SK-N-DZ (cell line): ENCODE measurements at places on chromosomes 3 and 15.

DNA sequence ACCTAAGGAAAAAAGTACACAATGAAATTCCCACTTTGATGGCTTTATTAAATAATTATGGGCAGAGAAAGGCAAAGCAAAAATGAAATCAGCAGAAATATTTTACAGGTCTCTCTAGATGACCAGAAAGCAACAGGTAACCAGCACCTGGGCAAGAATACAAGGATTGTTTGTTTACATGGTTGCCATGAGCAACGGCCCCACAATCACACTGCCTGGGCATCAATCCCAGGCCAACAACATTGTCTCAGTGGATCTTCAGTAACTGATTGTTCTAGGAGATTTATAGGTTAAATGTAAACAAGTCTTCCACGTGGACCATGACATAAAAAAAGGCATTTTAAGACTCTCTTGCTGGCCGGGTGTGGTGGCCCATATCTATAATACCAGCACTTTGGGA is 82.6 kb downstream of the PDZRN3 start:
- DNase-seq, result no peak

- DNase-seq, result no peak
Observed at GRCh38 chr15:36925653-36926426, 174.5 kb downstream of the MEIS2 start.

DNA sequence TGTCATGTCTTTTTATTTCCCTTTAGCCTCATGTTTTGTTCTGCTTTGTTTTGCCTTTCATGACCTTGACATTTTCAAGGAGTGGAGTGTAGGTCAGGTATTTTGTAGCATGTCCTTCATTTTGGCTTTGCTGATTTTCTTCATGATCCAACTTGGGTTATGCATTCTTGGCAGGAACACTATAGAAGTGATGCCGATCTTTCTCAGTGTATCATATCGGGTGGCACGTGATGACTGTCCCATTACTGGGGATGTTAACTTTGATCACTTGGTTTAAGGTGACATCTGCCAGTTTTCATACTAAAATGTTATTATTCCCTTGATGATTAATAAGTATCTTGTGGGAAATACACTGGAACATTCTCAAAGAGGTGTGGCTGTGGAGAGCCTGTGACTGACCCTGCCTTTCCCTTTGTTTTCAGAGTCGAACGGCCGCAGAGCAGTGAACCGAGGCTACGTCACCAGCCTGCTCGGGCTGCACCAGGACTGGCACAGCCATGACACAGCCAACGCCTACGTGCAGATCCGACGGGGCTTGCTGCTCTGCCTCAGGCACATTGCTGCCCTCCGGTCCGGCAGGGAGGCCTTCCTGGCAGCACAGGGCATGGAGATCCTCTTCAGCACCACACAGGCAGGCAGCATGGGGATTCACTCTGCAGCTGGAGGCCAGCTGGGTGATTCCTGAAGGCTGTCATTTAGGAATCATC is 167.7 kb downstream of the AGBL1 start:
- DNase-seq, result no peak

DNA sequence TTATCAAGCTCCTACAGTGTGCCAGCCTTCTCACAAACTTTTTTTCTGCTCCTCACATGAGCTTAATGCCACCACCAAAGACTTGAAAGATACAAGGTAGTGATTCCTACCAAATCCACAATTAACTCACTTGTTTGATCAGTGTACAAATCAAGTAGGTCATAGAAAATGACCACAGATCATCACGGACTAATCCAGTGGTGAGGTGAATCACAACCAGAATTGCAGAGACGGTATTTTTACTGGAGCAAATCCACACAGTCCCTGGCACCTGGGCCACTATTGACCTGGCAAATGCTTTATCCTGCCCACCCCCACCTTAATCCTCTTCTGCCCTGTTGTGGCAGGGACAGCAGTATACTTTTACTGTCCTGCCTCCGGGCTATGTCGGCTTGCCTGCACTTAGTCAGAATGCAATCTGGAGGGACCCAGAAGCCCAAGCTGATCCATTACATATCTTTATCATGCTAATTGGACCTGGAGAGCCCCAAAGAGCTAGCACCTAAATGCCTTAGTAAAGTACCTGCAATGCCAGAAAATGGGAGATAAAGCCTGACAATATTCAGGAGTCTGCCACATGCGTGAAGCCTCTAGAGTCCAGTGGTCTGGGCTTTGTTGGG is 83.9 kb upstream of the CDV3 start:
- DNase-seq, result no peak

DNA sequence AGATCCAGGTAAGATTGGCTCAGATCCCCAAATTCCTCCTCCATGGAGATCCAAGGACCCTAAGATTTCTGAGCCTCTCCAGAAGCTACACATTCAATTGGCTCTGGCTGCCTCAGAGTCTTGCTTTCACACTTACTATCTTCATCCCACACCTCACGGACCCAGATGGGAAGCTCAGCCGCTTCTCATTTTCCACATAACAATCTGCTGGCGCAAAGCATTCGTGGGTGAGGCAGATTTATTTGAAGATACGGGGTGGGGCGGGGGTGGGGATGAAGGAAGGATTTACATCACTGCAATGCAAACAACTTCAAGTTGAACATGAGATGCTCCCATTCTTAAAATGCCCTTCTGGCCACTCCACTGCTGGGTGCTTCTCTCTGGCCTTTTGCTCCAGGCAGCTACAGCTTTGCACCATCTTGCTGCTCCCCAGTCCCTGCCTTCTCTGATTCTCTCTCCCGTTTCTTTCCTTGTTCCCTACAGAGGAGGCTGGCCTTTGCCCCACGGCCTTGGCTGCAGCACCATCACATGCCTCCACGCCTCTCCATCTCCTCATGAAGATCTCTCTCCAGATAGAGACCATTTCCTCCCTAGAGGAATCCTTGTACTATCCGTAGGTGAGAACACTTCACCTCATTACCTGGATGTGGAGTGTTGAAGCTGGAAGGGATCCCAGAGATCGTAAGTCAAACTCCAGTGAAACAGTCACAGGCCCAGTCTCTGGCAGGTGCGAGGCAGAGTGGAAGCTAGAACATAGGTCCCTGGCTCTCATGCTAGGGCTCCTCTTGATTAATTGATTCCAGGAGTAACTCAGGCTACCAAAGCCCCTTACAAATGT is 175.9 kb downstream of the RPLP1 start:
- DNase-seq, result no peak

- no peak for DNase-seq
Observed at GRCh38 chr3:157086060-157086750, 73.7 kb downstream of the CCNL1 start.

GRCh38 chr15:29656636-29657475 is 165.4 kb downstream of the TJP1 start:
- DNase-seq, result peak; percentile 62

GRCh38 chr15:59313641-59314332 is 58.9 kb downstream of the MYO1E start:
- DNase-seq, result no peak

DNA sequence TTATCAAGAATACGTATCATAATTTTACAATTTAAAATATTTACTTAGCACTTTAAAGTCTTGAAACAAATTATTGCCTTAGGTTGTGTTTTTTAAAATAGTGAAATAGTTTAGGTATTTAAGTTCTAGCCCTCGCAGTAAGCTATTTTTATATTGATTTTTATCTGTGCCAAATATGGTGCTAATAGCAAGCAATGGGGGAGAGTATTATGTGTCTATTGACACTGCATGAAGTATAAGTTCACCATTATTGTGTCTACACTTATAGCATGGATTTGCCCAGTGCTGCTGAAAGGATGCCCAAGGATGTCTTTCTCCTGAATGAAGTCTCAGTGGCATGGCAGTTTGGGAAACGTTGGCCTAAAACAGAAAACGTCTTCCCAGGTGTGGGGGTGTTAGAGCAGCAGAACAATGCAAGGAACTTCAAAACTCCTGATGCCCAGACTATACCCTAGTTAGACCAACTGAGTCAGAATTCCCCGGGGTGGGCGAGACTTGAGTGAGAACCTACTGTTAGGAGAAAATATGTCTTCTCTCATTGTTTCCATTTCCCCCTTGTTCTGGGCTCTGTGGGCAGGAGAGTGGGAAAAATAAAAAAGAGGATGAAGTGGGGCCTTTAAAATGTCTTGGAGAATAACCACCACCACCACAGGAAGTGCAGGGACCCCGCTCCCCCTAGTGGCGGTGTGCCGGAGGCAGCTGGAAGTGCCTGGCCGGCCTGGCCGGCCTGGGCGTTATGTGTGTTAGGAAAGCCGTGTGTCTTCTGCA is 104.2 kb upstream of the SLC7A14 start:
- peak; percentile 65 for DNase-seq

DNA sequence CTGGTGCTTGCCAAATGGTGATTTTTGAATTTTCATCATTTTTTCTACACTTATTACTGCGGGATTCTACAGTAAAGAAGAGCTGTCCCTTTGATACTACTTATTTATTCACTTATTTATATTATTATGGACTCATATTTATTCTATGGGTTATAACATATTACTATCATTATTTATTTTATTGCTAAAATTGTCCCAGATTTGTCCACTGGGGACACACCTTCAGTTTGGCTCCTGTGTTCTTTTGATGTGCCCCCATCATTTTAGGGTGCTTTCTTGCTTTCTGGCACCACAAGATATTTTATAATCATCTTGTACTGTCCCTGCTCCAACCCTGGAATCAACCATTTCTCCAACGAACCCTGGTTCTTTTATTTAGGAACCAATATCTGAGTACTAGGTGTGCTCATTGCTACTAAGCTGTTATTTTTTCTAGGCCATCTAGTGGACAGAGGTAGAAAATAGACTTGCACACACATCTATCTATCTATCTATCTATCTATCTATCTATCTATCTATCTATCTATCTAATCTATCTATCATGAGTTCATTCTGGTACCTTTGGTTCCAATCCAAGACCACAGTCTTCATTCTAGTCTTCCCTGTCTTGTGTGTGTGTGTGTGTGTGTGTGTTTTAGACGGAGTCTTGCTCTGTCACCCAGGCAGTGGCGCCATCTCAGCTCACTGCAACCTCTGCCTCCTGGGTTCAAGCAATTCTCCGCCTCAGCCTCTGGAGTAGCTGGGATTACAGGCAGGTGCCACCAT is 16.0 kb downstream of the SLC22A14 start:
- DNase-seq, result no peak

DNA sequence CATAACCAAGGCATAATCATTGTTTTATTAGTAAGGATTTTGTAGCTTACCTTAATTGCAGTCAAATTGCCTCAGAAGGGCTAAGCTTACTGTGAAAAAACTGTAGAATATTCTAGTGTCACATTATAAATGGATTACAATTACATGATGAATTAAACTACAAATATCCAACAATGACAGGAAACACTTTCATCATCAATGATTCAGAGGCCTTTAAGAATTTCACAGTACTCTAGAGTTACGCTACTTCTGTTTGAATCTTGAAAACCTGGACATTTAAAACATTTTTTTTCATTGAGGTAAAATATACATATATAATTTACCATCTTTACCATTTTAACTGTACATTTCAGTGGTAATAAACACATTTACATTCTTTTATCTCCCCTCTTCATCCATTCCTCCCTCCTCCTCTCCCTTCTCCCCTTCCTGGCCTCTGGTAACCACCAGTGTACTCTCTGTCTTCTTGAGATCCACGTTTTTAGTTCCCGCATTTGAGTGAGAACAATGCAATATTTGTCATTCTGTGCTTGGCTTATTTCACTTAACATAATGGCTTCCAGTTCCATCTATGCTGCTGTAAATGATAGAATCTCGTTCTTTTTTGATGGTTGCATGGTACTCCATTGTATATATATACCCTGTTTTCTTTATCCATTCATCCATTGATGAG is 54.7 kb downstream of the GJD2 start:
- DNase-seq, result no peak

DNA sequence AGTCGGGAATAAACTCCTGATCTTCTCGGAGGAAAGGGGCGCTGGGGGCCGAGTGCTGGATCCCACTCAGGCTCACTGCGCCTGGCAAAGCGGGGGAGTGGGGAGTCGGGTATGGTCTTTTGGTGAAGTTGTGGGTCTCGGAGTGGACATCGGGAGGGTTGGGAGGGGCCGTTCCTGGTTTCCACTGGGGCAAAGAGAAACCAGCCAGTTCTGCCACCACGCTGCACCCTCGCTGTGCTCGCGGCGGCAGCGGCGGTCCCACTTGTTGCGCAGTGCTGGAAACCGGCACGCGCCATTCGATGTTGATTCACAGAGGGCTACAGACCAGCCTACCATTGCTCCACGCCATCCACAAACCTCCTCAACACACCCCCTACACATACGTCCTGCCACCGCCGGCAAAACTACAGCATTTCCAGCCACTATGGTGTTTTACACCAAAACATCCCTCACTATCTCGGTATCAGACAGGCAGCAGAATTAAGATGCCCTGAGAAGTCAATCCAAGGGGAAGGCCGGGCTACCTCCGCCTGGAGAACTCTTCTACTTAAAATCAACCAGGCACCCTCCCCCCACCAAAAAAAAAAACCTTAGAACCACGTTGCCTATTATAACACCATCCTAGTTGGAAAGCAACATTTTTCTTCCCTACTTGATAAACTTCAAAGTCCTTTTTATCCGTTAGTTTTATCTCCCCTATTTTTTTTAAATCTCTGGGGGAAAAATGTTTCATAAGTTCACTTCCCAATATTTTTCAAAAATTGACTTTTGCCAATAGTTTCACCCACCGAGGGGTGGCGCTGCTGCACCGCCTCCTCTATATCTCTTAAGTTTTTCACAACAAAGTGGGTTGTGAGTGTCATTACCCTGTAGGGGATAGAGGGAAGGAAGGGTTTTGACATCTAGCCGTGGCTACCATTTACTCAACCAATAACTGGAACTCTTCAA is 3.6 kb downstream of the BCL6 start:
- DNase-seq, result peak; percentile 72

DNA sequence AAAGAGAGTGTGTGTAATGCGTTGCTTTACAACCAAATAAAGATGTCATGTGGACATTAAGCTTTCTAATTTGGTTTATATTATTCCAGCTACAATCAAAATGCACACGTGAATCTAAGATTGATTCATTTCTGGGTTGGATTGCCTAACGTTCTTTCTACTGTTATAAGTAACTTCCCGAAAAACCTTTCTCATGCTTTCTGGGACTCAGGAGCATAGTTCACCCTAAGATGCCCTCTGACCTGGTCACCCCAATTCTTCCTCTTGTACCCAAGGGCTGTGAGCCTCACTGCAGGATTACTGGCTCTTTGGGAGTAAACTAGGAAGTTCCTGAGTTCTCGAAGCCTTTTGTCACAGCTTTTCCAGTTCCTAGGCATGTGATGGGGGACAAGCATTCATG is 12.7 kb upstream of the LMCD1 start:
- DNase-seq, result no peak
